Esophagus squamous epithelium (tissue), 5 donors: ENCODE measurements at places on chromosomes 7 and 10.

DNA sequence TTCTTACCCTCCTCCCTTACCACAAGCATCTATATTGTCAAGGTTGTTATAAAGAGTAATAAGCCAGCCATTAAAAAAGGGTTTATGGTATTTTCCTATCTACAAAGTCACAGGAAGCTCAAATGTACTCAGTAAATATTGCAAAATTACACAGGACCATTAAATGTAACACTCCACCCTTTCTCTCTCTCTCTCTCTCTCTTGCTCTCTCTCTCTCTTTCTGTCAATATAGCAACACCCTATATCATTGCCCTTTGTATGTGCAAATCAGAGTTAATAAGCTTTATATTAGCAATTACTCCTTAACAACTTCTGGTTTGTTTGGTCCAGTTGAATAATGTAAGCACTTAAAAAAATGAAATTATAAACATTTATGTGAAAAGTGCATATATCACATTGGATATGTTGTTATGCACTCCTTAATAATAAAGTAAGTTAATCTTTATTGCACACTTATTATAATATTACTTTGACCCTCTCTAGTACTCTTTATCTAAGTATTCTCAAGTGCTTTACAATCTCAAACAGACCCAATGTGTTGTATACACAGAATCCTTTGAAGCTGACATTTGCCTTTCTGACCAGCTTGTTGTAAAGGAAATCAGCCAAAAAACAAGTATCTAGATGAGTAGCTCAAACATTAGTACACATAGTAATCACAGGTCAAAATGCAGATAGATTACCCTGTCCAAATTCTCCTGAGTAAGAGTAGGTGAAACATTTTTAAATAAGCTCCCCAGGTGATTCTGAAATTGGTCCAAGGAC, 93.2 kb downstream of the CFTR start:
- DNase-seq: no peak

GRCh38 chr7:157138101-157138423, 664 bp upstream of the UBE3C start:
- no peak for DNase-seq

DNA sequence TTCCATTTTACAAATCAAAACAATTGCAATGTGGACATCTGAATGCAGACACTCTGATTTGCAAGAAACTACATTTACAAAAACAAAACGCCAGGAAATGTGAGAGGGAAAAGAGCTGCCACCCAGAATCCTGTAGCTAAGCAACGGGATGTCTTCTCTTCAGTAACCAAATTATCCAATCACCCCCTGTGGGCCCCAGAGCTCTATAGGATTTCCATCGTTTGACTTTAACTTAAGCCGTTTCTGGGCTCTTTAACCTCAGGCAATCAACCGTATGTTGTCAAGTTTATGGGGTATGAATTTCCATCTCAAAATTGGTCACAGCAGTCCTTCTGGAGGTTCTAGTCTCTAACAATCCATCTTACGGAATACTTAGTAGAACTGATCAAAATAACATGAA, 240.5 kb downstream of the ETV1 start:
- DNase-seq: no peak

- no peak for DNase-seq
These were observed 175.7 kb downstream of the GFRA1 start for GRCh38 chr10:116097239-116097784.

GRCh38 chr10:117078168-117078837, 59.8 kb downstream of the VAX1 start:
- no peak for DNase-seq

- no peak for DNase-seq
These were observed 134.5 kb downstream of the PKD1L1 start for GRCh38 chr7:47813620-47814260.

DNA sequence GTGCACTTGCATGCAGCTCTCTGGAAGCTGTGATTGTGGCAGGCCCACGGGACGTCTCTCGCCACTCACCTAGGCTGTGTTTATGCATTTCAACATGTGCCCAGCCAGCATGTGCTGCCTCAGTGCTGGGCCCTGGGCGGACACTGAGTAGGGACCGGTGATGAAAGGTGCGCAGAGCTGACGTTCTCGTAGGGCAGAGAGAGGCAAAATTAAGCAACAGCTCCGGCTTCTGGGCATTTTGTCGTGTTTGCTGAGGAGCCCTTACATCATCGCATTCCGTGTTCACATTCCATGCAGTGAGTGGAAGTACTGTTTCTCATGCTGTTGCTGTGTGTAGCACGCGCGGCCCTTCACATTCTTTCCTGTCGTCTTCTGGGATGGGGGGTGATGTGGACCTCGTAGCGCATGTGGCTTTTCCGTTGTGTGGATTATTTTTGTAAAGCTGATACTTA, 50.5 kb downstream of the PRF1 start:
- DNase-seq: no peak

GRCh38 chr7:28488061-28488791, 75.9 kb downstream of the CREB5 start:
- no peak for DNase-seq
